ENCODE measurements at places on chromosomes 3 and 15. TPM values are rescaled to one million over a fixed set of nuclear protein-coding genes. Genes with fewer than 3 reads are reported as not detected.

The EXOG gene
- total RNA-seq: 11.2 TPM

The TSPAN3 gene
- total RNA-seq: 98.2 TPM

The ADGRG7 gene
- not detected for total RNA-seq

- no peaks in the 10 kb centered on the region for H3K36me3 ChIP-seq
- no peak overlapping the region for H3K27ac ChIP-seq
- H3K4me1 ChIP-seq: no peaks in the 10 kb centered on the region
- no peak for DNase-seq
Measured at GRCh38 chr3:85182975-85183752, 224.4 kb downstream of the CADM2 start.

- H3K27ac ChIP-seq: no peak overlapping the region
- no peaks in the 10 kb centered on the region for H3K36me3 ChIP-seq
- H3K4me3 ChIP-seq: no peak overlapping the region
- no peaks in the 10 kb centered on the region for H3K27me3 ChIP-seq
Measured at GRCh38 chr3:52931889-52932288, 34.5 kb upstream of the STIMATE start.

DNA sequence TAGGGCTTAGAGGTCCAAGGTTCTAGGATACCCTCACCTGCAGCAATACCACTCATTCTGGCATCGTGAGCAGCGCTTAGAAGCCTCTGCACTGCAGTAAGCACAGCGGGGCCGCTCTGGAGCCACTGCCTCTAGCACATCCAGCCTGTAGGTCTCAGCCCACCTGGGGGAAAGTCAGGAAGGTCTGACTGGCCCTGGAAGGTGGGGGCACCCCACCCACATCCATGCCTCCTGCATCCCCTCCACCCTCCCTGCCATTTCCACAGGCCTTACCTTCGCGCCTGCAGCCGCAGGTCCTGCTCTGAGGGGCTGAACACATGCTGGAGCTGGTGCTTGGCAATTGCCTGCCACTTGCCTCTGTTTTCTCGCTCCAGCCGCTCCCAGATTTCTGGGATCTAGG is 901 bp upstream of the RASSF1 start:
- peak overlapping the region; percentile 99 for H3K27ac ChIP-seq
- H3K27me3 ChIP-seq: no peaks in the 10 kb centered on the region
- DNase-seq: no peak
- H3K36me3 ChIP-seq: no peaks in the 10 kb centered on the region
- H3K4me3 ChIP-seq: no peak overlapping the region
- peaks cover 45% of the 10 kb centered on the region for H3K4me1 ChIP-seq

- no peak overlapping the region for H3K4me3 ChIP-seq
- no peak for DNase-seq
- H3K27ac ChIP-seq: no peak overlapping the region
- no peaks in the 10 kb centered on the region for H3K36me3 ChIP-seq
Measured at GRCh38 chr3:79285871-79286270, 481.9 kb downstream of the ROBO1 start.

DNA sequence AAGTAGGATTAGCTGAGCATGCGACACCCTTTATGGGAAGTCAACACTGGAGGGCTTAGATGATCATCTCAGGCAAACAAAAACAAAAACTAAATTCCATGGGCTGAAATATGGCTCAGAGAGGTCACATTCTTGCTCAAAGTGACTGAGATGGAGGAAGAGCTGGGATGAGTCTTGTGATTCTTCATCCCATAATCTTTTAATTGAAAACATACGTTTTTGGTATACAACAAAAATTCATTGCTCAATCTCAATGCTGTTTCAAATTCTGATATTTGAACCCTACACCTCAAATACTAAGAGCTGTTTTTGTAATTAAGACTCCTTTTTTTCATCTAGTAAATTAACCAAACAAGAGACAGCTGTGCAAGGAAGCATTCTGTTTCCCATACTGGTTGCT is 257.0 kb downstream of the NR1D2 start:
- H3K4me3 ChIP-seq: no peak overlapping the region
- H3K4me1 ChIP-seq: no peaks in the 10 kb centered on the region
- H3K27me3 ChIP-seq: no peaks in the 10 kb centered on the region
- H3K27ac ChIP-seq: no peak overlapping the region
- no peaks in the 10 kb centered on the region for H3K36me3 ChIP-seq

- H3K27ac ChIP-seq: peak overlapping the region; percentile 16
- H3K36me3 ChIP-seq: peaks cover 55% of the 10 kb centered on the region
- H3K27me3 ChIP-seq: no peaks in the 10 kb centered on the region
- H3K4me1 ChIP-seq: peaks cover 11% of the 10 kb centered on the region
- no peak for DNase-seq
Measured at GRCh38 chr15:64690578-64691296, 84.7 kb downstream of the RBPMS2 start.

DNA sequence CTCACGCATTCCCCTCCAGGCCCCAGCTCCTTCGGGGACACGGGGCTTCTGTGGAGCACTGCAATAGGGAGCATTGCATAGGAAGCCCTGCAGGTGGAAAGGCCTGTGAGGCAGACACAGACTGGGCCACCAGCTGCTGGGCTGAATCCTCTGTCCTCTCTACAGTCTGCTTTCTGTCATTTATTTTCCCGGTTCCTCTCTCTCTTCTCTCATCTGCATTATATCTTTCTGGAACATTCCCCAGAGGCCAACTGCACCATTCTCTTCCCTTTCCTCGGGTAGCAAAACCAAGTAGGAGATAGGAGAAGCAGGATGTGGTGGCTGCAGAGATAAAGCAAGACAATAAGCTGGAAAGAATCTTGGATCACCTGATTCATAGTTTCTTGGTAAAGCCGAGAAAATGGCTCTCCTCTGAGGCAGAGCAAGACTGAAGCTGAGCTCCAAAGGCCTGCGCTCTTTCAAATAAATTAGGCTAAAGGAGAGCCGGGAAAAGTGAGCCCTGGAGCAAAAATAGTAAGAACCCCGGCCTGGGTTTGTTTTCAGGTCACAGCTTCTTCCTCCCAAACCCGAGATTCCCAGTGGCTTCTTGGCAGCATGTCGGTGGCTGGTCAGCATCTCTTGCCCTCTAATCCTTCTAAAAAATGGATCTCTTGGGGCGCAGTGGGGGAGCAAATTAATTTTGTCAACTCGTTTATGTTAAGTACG is 5.3 kb downstream of the TM4SF4 start:
- H3K4me3 ChIP-seq: no peak overlapping the region
- H3K4me1 ChIP-seq: no peaks in the 10 kb centered on the region
- DNase-seq: no peak
- peak overlapping the region; percentile 54 for H3K27ac ChIP-seq
- no peaks in the 10 kb centered on the region for H3K27me3 ChIP-seq

- H3K27ac ChIP-seq: no peak overlapping the region
- DNase-seq: no peak
- H3K4me1 ChIP-seq: no peaks in the 10 kb centered on the region
- H3K4me3 ChIP-seq: no peak overlapping the region
- H3K27me3 ChIP-seq: no peaks in the 10 kb centered on the region
- H3K36me3 ChIP-seq: no peaks in the 10 kb centered on the region
Measured at GRCh38 chr3:25262322-25262721, 165.7 kb upstream of the RARB start.

The CISH gene
- total RNA-seq: 6.1 TPM

The EBLN2 gene
- 0.53 TPM for total RNA-seq

The IL17RC gene
- total RNA-seq: 82.5 TPM

The ASB14 gene
- total RNA-seq: not detected

DNA sequence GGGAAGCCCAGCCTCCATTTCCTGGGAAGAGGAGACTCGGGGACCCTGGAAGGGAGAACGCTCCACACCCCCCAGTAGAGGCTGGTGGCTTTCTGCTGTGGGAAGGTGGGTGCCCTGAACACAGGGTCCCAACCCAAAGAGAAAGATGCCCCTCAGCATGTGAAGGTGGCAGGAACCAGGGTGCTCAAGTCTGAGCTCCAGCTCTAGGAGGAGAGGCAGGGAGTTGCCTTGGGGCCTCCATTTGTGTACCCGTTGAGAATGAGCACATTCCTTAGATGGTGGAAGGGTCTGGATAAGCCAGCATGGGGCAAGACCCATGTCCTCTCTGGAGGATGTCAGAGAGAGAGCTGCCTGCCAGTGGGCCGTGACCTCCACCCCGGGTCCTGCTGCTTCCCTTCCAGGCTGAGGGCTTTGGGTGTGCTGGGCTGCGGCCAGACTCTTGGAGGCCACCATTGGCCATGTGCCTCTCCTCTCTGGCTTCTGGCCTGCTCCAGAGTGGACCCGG is 212.4 kb downstream of the TBC1D2B start:
- no peak overlapping the region for H3K4me3 ChIP-seq
- H3K27me3 ChIP-seq: no peaks in the 10 kb centered on the region
- no peak overlapping the region for H3K27ac ChIP-seq
- no peaks in the 10 kb centered on the region for H3K36me3 ChIP-seq
- DNase-seq: peak; percentile 52

DNA sequence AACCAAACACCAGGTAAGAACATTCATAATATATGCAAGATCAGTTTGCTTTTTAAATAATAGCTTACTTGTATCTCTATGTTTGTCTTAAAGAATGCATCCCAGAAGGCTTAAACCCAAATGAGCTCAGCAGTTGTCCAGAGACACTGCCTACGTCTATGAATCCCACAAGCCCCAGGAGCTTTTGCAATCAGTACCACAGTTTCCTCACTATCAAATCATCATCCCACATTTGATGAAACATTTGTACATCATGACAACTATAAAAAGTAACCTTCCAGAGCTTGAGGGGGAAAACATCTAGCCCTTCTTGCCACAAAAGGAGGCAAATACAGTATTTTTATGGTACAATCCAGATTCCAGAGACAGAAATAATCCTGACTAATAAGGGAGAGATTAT is 63.7 kb downstream of the ATP8B4 start:
- no peak for DNase-seq
- H3K27ac ChIP-seq: peak overlapping the region; percentile 60
- H3K27me3 ChIP-seq: no peaks in the 10 kb centered on the region
- no peak overlapping the region for H3K4me3 ChIP-seq

The ABHD5 gene
- 5.3 TPM for total RNA-seq

DNA sequence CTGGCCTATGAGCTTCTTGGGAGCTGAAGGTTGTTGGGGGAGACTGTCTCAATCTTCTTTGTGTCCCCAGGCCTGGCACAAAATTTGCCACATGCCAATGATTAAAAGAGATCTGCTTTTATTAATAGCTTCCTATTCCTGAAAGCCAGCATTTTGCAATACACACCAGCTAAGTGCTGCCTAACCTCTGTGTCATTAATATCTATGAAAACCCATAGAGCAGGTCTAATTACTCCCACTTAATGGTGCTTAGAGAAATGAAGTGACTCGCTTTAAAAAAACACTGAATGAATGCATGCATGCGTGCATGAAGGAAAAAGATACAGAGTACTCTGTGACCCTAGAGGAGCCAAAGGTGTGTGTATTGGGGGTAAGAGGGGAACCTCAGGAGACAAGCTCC is 55.0 kb downstream of the SLC6A1 start:
- no peak for DNase-seq
- no peak overlapping the region for H3K27ac ChIP-seq
- no peaks in the 10 kb centered on the region for H3K36me3 ChIP-seq
- no peaks in the 10 kb centered on the region for H3K27me3 ChIP-seq
- H3K4me3 ChIP-seq: no peak overlapping the region

The CHRFAM7A gene
- total RNA-seq: 0.21 TPM

DNA sequence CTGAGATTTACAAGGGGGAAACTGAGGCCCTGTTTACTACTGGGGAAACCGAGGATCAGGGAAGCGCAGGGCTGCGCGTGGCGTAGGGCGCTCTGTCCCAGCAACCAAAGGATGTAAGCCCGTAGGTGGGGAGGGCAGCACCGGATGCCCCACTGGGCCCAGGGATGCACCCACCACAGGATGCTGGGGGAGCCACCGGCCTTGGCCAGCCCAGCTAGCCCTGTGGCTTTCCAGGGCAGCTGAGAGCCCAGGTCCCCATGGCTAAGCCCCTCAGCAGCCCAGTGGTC is 33.4 kb downstream of the RPN1 start:
- peak overlapping the region; percentile 83 for H3K4me3 ChIP-seq
- peaks cover 23% of the 10 kb centered on the region for H3K36me3 ChIP-seq
- no peak for DNase-seq
- H3K27me3 ChIP-seq: no peaks in the 10 kb centered on the region

GRCh38 chr15:57692709-57693108 is 13.8 kb upstream of the POLR2M start:
- H3K4me3 ChIP-seq: no peak overlapping the region
- H3K36me3 ChIP-seq: no peaks in the 10 kb centered on the region
- H3K27ac ChIP-seq: peak overlapping the region; percentile 77
- DNase-seq: no peak

The PARP9 gene
- total RNA-seq: 8.1 TPM

GRCh38 chr3:46442576-46443530 is 21.9 kb downstream of the LTF start:
- no peak for DNase-seq
- no peaks in the 10 kb centered on the region for H3K27me3 ChIP-seq
- H3K4me3 ChIP-seq: no peak overlapping the region
- H3K4me1 ChIP-seq: no peaks in the 10 kb centered on the region
- H3K36me3 ChIP-seq: no peaks in the 10 kb centered on the region

- DNase-seq: no peak
- H3K27me3 ChIP-seq: no peaks in the 10 kb centered on the region
- no peak overlapping the region for H3K27ac ChIP-seq
- H3K4me1 ChIP-seq: peaks cover 20% of the 10 kb centered on the region
- no peaks in the 10 kb centered on the region for H3K36me3 ChIP-seq
Measured at GRCh38 chr15:75460646-75461045, 9.2 kb upstream of the SIN3A start.

GRCh38 chr3:178707311-178708031 is 171.2 kb downstream of the KCNMB2 start:
- H3K4me1 ChIP-seq: peaks cover 3% of the 10 kb centered on the region
- no peak for DNase-seq
- no peaks in the 10 kb centered on the region for H3K36me3 ChIP-seq
- H3K4me3 ChIP-seq: no peak overlapping the region

GRCh38 chr3:107797586-107797985 is 274.8 kb downstream of the BBX start:
- no peak overlapping the region for H3K4me3 ChIP-seq
- DNase-seq: no peak
- peaks cover 41% of the 10 kb centered on the region for H3K4me1 ChIP-seq
- H3K36me3 ChIP-seq: peaks cover 16% of the 10 kb centered on the region
- no peaks in the 10 kb centered on the region for H3K27me3 ChIP-seq

- H3K4me3 ChIP-seq: no peak overlapping the region
- H3K36me3 ChIP-seq: no peaks in the 10 kb centered on the region
- DNase-seq: no peak
- H3K4me1 ChIP-seq: no peaks in the 10 kb centered on the region
- H3K27ac ChIP-seq: no peak overlapping the region
Measured at GRCh38 chr3:87004883-87005282, 13.9 kb upstream of the VGLL3 start.

GRCh38 chr3:128487538-128487812 is 5.5 kb downstream of the GATA2 start:
- H3K36me3 ChIP-seq: no peaks in the 10 kb centered on the region
- no peak for DNase-seq
- H3K4me1 ChIP-seq: peaks cover 39% of the 10 kb centered on the region
- H3K27ac ChIP-seq: no peak overlapping the region
- peak overlapping the region; percentile 47 for H3K4me3 ChIP-seq
